ENCODE measurements at places on chromosomes 13 and 19.

DNA sequence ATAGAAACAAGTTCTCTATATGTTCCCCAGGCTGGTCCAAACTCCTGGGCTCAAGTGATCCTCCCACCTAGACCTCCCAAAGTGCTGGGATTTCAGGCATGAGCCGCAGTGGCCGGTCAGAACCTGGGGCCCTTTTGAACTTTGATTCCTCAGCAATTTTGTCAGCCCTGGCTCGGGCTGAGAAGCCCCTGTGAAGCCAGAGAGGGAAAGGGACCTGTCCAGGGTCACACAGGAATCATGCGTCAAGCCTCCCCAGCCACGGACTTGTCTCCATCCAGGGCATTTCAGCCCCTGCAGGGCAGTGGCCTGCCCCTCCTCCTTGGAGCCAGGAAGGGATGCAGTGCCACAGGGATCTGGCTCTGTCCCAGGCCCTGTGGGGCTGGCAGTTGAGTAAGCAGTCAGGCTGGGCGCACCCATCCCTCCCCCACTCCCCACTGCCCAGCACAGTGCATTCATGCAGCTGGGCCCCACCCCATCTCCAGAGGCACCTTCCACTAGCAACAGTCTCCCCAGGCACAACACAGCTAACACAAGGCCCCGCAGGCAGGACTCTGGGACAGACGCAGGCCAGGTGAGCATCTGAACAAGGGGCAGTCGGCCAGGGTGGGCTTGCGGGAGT, at the start of gene CAPS:
Gene CAPS (plus strand): TSS at position 516 of the 619 bp plus-strand sequence. CDS start 153 bp downstream, outside the sequence.
- no peak for DNase-seq

- peak; percentile 70 for DNase-seq
These were observed 34.2 kb upstream of the PNMA8B start for GRCh38 chr19:46529622-46530451.

GRCh38 chr19:14094854-14095253, 4.3 kb upstream of the SAMD1 start:
- no peak for DNase-seq

GRCh38 chr19:47778954-47779351, 450 bp downstream of the SELENOW start:
- peak; percentile 33 for DNase-seq

- peak; percentile 59 for DNase-seq
These were observed 146.5 kb downstream of the PCCA start for GRCh38 chr13:100235311-100235901.

DNA sequence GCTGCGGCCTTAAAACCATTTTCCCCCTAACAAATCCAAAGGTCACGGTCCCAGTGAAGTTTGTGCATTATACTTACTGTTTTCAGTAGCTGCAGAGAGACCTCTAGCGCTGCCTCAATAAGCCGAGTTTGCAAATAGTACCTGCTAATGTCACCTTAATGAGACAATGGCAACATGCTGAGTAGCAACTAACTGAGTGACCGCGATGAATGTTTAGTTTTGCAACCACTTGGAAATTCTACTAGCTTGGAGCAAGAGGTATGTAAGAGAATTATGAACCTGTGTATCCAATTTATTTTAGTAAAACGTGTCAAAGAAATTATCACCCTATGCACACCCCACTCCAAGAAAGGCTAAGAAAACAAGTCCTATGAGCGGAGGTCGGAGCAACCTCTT, 1.2 kb downstream of the KPNA3 start:
- DNase-seq: peak; percentile 50

- peak; percentile 93 for DNase-seq
These were observed at the start of gene ZNF507 for GRCh38 chr19:32345261-32346207. Gene ZNF507, plus strand, starts transcription at chr19:32345610. Its CDS starts 7,221 bp downstream, at chr19:32352831.

DNA sequence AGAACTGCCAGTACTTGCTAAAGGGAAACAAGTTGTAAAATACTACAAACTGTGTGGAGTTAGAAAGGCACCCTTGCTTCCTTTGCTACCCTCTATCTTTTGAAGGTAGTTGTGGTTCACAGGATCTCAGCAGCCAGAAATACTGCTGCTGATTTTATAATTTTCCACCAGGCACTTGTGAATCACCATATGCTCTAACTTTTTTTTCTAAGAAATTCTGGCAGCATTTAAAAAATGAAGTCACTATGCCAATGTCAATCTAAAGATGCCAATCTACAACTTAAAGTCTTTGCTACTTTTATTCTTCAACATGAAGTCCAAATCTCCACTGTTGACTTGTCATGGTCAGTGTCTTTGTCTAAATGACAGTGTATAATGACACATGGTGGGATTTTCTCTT, 327.7 kb downstream of the ITGBL1 start:
- no peak for DNase-seq

- no peak for DNase-seq
These were observed 65.6 kb downstream of the C13orf42 start for GRCh38 chr13:51045451-51045850.

All from neural progenitor cell (in vitro differentiated cells).